ENCODE measurements at places on chromosomes 2 and 18.

DNA sequence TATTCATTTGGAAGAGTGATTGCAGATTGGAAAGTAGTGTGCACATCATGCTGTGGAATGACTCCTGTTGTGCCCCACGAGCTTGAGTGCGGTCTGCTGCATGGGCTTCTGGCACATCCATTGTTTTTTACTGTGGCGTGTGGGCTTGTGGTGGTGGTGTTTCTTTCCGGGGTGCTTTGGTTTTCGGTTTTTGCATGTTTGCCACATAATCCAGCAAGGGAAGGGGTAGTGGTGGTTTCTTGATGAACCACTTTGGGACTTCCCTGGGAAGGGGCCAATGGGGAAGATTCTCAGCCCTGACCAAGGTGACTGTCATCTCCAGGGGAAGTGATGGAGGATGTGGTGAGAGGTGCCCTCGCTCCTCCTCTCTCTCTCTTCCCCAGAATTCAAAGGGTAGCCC lies 57.0 kb downstream of the COA5 start:
- DNase-seq: no peak

GRCh38 chr2:85588236-85588635 lies 4.0 kb downstream of the VAMP5 start:
- DNase-seq: no peak

DNA sequence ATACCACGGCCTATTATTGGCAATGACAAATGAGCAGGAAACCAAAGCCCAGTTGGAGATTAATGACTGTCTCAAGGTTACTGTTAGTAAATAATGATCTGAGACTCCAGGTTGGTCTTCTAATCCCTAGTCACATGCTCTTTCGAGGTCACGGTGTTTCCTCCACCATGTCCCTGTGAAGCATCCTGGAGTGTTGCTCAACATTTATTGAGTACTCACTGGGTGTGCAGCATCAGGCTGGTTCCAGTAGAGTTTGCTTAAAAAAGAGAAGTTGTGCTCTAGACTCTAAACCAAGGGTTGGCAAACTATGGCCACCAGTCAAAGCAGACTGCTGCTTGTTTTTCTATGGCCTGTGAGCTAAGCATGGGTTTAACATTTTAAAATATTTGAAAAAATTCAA lies 263.8 kb upstream of the ATP5MC3 start:
- DNase-seq: no peak

DNA sequence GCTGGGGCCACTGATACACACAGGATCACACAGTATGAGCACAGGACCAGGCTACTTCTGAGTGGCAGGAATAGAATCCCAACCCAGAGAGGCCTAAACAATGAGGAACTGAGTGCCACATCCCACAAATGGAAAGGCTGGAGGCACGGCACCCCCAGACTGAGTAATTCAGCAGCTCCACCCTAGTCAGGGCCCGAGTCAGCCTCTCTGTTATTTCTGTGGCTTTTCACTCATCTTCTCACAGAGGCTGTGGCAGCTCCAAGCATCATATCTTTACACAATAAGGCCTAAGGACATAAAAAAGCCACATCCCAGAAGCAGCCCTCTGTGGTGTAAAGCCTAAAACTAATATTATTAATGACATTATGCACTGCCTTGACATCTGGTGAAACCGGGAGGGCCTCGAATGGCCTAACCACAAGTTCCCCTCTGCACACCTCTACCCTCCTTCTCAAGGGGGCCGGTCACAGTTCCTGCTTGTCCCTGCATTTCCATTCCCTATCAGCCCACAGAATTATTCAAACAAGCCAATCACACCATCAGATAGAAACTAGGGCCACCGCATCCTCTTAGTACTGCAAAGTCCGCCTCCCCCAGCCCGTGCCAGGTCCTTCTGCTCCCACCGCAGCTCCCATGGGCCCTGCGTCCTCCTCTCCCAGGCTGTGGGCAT lies 12.5 kb upstream of the MAL start:
- DNase-seq: no peak

GRCh38 chr2:71896385-71897136 lies 251.1 kb downstream of the CYP26B1 start:
- no peak for DNase-seq

DNA sequence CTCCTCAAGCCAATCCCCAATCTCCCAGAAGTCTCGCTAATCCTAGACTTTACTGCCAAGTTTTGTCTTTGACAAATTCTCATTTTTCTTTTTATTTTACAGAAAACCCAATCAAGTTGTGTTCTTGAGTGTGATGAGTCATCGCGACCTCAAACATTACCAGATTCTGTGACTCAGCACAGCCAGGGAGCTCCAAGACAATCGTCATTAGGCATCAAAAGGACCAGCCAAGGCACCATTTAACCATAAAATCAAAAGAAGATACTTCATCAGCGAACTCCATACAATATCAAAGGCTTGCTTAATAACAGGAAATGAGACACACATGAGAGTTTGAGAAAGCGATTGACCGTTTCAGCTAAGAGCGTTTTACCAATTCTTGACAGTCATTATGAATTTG lies 146.2 kb upstream of the AGAP1 start:
- DNase-seq: no peak

- no peak for DNase-seq
Observed at GRCh38 chr2:38610851-38611801, 8.4 kb upstream of the HNRNPLL start.

DNA sequence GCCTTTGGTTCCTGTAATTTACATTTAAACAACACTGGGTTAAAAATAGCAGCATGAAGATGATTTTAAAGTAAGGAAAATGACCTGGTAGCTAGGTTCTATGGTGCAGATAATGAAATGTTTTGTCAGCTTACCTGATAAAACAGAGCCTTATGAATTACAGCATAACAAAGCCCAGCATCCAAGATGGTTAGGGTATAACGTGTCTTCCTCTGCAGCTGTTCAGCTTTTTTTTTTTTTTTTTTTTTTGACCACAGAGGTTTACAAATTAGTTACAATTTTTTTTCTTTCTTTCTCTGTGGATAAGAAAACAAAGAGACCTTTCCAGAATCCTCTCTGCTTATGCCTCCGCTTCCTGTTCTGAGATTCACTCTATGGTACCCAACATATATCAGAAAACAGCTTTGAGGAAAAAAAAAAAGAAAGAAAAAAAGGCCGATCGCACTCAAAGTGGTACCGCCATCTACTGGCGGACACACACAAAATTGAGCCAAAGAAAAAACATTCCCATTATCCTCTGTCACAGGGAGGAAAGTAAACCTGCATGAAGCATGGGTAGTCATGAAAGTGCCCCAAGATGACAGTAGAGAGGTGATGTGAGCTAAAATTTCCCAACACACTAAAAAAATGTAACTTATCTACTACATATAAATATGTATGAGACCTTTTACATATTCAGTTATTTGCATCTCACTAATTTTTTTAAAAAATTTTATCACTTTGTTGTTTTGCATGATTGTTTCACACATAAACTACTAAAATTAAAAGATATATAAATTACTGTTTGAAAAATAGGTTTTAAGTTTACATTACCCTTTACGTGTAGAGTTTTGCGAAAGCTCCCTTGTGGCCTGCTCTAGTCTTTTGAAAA lies at the start of gene SCN3A:
SCN3A (minus strand) TSS at position 362 of the 871 bp plus-strand sequence. CDS start 27,656 bp downstream, outside the sequence.
- no peak for DNase-seq

GRCh38 chr2:239298116-239298804 lies 102.6 kb downstream of the HDAC4 start:
- DNase-seq: peak; percentile 48

- DNase-seq: no peak
Observed at GRCh38 chr2:112821142-112821541, 15.4 kb downstream of the IL1B start.

DNA sequence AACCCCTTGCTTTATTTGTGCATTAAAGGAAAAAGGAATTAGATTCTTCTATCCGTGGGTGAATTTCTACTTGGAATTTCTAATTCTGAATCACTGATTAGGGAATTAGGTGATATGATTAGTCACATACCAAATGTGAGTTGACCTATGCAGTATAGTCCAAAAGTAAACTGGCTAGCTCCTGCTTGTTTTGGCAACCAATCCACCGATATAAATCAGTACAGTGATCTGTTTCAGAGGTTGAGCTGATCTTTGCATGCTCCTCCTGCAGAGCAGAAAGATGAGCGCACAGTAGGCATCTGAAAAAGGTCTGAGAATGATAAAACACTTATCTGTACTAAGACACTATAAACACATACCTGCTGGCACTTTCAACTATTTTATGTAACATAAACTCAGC lies 86.6 kb downstream of the LRP1B start:
- no peak for DNase-seq

DNA sequence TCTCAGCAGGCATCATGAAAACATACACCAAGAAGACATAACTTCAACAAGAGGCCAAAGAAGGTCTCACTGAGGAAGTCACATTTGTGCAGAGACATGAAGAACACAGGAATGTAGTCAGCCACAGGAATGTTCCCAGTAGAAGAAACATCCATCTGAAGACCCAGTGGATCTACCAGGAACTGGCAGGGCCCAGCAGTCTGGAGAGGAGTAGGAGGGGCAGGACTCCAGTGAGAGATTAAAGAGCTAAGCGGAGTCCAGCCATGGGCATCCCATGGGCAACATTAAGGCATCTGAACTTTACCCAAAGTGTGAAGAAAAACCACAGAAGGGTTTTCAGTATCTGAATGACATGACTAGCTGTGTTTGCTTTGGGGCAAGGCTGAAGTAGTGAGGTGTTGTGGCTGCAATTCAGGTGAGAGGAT lies 103.1 kb downstream of the UPP2 start:
- no peak for DNase-seq

GRCh38 chr18:34121200-34121721 lies 103.5 kb downstream of the NOL4 start:
- no peak for DNase-seq

DNA sequence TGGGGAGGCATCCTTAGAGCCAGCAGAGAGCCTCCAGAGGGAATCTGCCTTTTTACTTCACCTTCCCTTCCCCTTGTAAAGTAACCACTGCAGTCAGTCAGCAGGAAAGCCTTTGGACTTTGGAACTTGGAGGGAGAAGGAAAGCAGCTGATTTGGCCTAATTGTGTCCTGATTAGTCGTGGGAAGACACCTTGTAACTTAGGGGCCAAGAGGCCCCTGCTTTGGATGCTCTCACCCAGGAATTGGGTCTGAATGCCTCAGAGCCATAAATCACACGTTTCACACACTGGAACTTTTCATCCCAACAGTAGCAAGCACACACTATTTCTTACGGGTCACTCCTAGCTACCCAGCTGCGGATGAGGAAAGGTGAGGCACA lies 81.0 kb upstream of the PPM1B start:
- DNase-seq: no peak

DNA sequence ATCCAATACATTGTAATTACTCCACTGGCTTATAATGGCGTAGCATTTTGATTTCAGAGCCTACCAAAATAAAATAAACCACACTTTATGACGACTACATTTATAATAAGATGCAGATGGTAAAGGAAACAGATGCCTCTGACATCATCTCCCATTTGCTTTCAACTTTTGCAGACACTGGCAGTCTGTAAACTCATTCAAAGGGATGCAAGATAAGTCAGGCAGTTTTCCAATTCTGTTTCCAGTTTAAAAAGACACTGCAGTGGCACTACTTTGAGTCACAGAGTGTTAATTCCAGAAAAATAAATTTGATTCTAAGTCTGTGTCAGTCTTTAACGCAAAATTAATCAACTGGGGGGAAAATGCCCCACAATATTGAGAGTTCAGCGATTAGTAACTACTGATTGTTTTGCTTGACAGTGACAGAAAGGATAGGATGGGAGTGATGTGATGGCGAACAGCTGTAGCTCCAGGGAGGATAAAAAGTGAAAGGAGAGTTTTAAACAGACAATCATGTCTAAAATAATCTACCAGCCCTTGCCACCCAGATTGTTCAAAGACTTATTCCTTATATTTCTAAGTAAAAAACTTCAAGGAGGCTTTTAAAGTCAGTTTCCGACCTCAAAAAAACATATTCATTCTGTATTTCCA lies 6.7 kb downstream of the DSEL start:
- no peak for DNase-seq

GRCh38 chr2:24435391-24436316 lies 55.4 kb upstream of the NCOA1 start:
- peak; percentile 74 for DNase-seq

- DNase-seq: no peak
Observed at GRCh38 chr18:47035156-47035671, at the start of gene ELOA2. TSS of gene ELOA2 (minus strand) at chr18:47035621. CDS start at chr18:47035264, 357 bp downstream.

DNA sequence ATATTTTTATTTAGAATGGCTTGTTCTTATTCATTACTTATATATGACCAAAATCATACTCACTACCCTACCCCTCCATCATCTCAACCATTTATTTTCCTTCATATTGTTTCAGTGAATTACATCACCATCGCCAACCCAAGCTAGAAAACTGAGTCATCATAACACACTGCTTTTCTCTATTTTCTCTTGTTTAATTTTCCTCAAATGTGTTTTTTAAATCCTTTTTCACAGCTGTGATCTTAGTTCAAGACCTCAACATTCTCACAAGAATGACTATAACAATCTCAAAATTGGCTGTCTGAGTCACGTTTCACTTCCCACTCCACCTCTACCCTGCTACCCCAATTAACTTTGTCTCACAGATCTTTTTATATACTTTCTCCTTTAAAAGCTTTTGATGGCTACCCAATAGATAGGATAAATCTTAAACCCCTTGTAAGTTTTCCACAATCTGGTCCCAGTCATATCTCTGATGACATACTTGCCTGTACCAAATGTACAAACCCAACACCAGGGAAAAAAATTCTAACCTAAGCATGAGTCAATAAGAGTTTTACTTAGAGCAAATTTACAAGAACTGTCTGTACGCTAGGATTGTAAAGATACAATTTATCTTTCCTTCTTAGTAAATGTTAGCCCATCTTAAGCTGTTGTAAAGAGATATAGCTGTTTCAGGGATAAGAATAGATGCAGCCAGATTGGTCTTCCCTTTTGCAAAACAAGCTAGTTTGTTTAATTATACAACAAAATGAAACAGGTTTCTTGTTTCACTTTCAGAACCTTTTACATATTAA lies 635.1 kb upstream of the SLC39A10 start:
- no peak for DNase-seq

- DNase-seq: no peak
Observed at GRCh38 chr18:63198098-63198760, 121.3 kb downstream of the BCL2 start.

DNA sequence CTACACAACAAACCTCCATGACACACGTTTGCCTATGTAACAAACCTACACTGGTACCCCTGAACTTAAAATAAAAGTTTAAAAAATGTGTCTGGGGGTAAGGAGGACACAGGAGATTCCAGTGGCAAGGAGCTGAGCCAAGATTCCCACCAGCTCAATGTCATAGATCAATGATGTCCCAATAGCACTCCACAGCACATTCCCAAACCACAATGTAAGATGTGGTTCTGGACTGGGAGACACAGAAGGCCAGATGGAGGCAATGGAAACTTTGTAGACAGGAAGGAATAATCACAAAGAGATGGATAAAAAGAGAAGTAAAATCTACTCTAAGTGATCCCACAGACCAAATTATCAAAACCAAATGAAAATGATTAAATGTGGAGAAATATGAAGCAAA lies 312.4 kb upstream of the SOX11 start:
- DNase-seq: no peak

DNA sequence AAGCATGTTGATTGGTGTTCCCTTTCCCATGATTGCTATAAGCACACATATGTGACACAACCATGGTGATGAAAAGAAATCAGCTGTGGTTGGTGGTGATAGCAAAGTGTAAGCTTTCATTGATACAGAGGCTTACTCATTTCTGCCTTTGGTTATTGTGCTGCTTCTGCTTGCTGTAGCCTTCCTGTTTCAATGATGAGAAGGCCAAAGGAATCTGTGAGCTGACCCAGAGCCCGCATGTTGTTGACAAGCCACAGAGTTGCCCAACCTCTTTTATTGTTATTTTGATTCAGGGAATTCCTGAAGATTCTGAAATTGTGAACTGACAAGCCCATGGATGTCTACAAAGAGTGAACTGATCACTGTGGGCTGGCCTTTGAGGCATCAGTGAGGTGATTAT lies 164.4 kb downstream of the TMEFF2 start:
- no peak for DNase-seq

GRCh38 chr2:127650785-127651380 lies 4.9 kb downstream of the GPR17 start:
- DNase-seq: no peak
